Esophagus mucosa (tissue), 1 donor: ENCODE measurements at places on chromosomes 6 and 20. TPM values are rescaled to one million over a fixed set of nuclear protein-coding genes. Genes with fewer than 3 reads are reported as not detected.

Gene INSM1
- total RNA-seq, result not detected

GRCh38 chr6:79941489-79942151 is 5.7 kb downstream of the ELOVL4 start:
- ATAC-seq, result no peak

GRCh38 chr6:28980852-28981430 is 24.2 kb downstream of the ZNF311 start:
- ATAC-seq, result peak; percentile 21

DNA sequence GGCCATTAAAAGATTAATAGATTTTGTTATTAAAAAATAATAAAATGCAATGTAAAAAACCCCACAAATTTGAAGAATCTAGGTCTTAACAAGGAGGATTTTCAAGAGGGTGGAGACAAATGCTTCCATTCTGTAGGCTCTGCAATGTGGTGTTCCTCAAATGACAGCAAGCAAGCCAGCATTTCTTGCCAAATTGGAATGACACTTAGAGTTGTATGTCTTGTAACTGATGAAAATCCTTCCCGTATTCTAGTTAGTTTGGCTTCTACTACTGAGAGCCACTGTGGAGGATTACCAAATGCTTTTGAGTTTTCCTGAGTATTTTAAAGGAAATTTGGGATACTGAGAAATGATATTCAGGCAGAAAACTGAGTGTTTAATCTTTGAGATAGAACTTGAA is 1225.5 kb upstream of the CITED2 start:
- no peak for ATAC-seq

- ATAC-seq, result no peak
These were observed 352.5 kb upstream of the PRND start for GRCh38 chr20:4369119-4369797.

DNA sequence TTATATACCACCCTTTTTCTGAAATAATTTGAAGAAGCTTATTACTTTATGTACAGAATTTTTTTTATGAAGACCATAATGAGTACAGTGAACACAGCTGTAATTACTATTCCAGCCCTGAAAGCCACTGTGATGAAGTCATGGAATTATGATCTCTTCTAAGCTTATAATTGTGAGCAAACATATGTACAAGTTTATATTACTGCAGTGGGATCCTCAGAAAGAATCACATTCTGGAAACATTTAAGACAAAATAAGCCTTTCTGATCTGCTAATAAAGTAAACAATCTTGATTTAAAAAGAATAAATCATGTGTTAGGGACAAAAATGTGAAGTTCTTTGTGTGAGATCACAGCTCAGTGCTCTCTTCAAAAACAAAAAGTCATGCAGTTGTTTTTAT is 560.4 kb downstream of the CD109 start:
- ATAC-seq, result no peak

Gene HIVEP2
- total RNA-seq, result 12.2 TPM

Gene MED20
- total RNA-seq, result 15.6 TPM

Gene GSTA3
- total RNA-seq, result not detected

DNA sequence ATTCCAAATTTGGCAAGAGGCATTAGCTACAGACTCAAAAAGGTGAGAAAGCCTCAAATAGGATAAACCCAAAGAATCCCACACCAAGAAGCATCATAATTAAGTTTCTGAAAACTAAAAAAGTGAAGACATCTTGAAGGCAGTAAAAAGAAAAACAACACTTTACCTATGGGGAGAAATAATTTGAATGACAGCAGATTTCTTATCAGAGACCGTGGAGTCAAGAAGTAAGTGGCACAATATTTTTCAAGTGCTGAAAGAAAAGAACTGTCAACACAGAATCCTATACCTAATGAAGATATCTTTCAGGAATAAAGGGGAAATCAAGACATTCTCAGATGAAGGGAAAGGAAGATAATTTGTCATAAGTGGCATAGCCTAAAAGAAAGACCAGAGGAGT is 193.3 kb upstream of the CHD6 start:
- ATAC-seq, result no peak

GRCh38 chr6:19851241-19852089 is 14.3 kb downstream of the ID4 start:
- ATAC-seq, result peak; percentile 81

- no peak for ATAC-seq
These were observed 29.5 kb upstream of the SALL4 start for GRCh38 chr20:51831866-51832265.

- no peak for ATAC-seq
These were observed 122.8 kb downstream of the INSM1 start for GRCh38 chr20:20490673-20491072.

Gene BMP2
- 3.5 TPM for total RNA-seq

DNA sequence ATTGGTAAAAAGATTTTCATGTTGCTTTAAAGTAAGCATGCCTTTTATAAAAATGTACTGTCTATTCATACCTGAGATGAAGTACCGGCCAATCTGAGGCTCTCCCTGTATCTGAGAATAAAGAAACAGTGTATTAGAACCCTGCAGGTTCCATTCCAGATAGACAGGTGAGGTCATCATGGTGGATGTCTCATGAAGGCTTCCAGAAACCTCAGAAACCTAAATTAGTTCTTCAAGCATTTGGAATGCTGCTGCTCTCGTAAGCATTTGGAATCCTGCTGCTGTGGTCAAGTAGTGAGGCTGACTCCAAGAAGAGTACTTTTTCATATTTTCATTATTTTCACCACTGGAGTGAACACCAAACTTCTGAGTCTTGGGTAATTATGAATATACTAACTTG is 642.3 kb downstream of the MAFB start:
- no peak for ATAC-seq

Gene SLC22A3
- total RNA-seq, result 8.0 TPM

Gene PROKR2
- total RNA-seq, result not detected

DNA sequence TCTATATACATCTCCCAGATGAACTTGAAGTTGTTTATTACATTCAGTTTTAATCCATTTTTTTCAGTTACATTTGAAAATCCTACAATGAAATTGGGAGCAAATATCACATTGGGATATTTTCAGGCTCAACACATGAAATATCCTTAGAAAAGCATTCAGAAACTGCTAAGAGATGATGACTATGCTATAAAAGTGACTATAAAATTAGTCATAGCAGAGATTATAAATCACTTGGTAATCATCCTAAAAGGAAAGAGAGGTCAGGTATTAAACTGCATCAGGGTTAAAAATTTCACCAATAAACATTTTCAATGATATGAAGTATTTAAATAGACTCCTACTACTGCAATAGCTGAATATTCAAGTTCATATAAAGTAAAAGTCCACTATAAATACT is 987.7 kb downstream of the GRIK2 start:
- no peak for ATAC-seq
